ENCODE measurements at places on chromosomes 11 and 22.

DNA sequence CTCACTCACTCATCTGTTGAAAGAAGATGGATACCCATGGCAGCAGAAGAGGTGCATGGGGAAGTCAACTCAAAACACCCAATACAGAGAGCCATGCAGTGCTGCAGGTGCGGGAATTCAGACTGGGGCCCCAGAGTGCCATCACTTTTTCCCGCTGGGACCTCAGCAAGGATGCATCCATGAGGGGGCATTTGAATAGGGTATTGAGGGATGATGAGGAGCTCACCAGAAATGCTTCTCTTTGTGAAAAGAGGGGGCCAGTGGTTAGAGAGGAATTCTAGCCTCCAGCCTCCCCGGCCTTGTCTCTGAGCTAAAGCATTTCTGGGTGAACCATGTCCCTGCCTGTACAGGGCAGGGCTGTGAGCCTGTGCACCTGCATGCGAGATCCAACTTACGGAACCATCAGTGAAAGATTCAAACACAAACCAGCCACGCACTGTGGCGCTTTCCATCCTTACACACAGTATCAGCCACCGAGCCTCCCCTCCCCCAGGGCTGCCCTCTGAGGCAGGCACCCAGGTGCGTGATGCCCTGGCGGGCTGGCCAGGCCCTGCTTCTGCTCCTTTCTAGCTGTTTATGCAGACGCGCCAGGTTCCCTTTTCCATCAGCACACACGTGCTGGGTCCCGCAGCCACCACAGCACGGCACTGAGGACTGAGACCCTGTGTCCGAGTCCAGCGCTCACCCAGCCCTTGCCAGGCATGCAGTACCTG lies 1177.2 kb downstream of the BRD1 start:
- no peak for DNase-seq

DNA sequence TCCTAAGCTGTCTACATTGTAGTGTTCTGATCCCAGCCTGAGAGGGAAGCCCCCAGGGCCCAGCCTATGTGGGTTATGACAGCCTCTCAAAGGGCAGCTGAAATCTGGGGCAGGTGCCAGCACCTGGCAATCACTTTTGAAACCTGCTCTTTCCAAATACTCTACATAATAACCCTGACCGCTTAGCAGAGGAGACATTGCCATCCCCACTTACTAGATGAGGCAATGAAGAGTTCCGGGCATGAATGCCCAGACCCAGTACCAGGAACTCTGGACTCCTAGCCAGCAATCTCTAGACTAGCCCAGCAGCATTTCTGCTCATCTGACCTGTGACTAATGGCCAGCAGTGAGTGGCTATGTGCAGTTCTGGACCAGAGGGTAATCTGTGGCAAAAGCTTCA lies 412.4 kb upstream of the CADM1 start:
- DNase-seq = peak; percentile 58

- no peak for DNase-seq
These were observed 111.4 kb upstream of the PITPNB start for GRCh38 chr22:28030473-28030872.

DNA sequence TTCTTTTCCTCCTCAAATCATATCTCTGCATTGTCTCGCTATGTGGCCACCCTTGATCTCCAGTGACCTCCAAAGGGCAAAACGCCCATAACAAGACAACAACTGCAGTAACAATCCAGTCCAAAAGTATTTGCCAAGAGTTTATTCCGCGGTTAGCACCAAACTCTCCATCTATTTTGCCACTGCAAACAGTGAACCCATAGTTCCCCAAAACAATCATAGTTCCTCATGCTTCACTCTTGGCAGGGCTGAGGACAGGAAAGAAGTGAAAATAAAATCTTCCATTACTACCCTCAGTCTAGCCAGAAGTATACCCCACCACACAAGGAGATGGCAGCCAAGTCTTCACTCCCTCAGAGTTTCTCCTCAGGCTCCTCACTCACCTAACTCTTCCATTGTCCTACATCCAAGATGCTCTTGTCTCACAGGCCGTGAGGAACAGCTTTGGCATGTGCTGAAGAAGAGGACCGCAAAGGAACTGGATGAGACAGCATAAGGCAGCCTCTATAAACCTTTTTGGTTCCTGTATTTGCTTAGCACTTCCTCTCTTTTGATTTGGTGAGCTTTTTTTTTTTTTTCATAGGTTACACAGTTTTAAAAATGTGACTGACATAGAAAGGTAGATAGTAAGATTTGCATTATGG lies at the start of gene LPXN:
Gene LPXN (minus strand): TSS at position 480 of the 644 bp plus-strand sequence. CDS start 84 bp downstream, at position 396.
- DNase-seq = peak; percentile 10

GRCh38 chr11:37449146-37449545 lies 851.1 kb upstream of the RAG2 start:
- DNase-seq = no peak

- DNase-seq = no peak
These were observed 36.8 kb upstream of the SMTN start for GRCh38 chr22:31044262-31044861.

DNA sequence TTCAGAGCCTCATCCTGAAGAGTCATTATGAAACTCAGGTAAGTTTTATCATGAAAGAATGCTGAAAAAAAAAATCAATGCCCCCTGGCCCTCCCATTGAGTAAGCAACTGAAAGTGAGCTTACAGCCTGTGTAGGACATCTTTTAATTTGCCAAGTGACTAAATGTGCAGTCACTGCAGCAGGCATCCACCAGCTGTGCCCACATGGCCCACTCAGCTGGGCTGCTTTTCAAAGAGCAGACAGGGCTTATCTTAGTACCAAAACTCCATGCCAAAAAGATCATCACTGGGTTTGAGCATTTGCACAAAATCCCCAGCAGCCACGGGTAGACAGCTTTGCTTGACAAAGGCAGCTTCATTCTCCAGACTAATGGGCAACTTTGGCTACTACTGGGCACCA lies 709.7 kb downstream of the NTM start:
- DNase-seq = no peak

- DNase-seq = no peak
These were observed 2.5 kb downstream of the SCO2 start for GRCh38 chr22:50522806-50523438.

GRCh38 chr11:89065066-89065465 lies 716 bp downstream of the GRM5 start:
- DNase-seq = no peak

- no peak for DNase-seq
These were observed 303.1 kb upstream of the CHORDC1 start for GRCh38 chr11:90525962-90526361.

GRCh38 chr11:125416981-125417935 lies 78.8 kb downstream of the FEZ1 start:
- DNase-seq = no peak

DNA sequence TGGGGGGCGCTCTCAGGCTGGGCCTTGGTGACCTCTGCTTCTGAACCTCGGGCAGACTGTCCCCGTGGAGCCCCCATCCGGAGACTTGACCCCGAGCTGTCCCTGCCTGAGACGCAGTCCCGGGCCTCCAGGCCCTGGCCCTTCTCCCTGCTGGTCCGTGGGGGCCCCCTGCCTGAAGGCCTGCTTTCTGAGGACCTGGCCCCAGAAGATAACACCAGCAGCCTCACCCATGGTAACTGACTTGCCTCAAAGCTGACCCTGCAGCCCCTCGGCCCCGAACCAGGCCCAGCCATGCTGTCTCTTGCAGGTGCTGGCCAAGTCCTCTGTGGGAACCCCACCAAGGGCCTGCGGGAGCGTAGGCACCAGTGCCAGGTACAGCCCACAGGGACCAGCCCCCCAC lies 8.9 kb downstream of the LMNTD2 start:
- DNase-seq = no peak

DNA sequence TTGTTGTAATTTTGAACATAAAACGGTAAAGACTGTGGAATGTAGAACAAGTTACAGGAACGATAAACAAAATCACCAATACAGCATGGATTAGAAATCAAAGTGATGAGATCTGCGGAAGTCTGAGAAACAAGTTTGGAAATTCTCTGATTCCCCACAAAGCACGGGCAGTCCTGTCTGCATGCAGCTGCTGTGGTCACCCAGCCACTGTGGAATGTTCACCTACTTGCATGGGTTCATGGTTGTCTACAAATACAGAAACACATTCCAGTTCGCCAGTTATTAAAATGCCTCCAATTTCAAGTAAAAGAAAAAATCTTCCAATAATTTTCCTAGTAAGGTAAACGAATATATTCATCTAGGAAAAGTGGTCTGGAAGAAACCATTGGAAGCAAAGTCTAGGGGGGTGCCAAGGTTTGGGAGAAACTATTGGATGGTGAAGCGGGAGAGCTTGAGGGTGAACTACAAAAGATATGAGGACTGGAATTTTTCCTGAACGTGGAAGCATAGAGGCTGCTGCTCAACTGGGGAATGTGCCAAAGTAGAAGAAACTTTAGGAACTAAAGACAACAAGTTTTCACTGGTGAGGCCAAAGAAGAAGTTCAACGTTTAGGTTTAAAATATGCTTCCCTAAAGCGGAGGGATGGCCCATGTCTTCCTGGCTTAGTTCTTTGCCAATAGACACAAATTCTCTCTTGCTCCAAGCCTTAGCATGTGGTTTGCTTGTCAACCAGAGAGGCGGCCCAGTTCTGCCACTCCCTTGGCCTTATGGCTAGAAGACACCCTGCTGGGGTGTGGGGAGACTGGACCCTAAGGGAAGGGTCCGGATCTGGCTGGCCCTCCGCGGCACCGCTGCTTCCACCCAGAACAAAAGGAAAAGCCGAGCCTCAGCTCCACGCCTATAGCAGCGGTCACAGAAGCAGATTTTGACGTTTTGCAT lies 70.2 kb downstream of the CTTN start:
- DNase-seq = no peak

- no peak for DNase-seq
These were observed 11.7 kb upstream of the DNAJB13 start for GRCh38 chr11:73939096-73939495.

DNA sequence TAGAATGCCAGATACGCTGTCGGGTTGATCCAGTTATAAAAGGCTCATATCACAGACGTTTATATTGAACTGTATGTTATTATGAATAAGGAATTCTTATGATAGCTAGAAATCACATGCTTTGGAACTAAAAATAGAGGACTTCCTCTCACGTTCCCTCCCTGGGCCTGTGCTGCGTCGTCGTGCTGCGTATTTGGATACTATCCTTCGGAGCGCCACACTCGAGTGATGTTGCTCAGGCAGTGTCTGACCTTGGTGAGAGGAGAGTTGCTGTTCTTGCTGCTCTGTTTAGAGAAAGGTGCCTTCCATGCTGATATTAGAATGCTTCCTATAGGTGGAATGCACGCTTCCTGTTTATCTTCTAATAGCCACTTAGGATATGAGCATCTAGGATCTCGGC lies 20.2 kb upstream of the ST14 start:
- DNase-seq = no peak

GRCh38 chr11:103596315-103596714 lies 440.1 kb upstream of the DDI1 start:
- DNase-seq = no peak

GRCh38 chr22:19675428-19675827 lies 38.9 kb upstream of the SEPTIN5 start:
- no peak for DNase-seq

DNA sequence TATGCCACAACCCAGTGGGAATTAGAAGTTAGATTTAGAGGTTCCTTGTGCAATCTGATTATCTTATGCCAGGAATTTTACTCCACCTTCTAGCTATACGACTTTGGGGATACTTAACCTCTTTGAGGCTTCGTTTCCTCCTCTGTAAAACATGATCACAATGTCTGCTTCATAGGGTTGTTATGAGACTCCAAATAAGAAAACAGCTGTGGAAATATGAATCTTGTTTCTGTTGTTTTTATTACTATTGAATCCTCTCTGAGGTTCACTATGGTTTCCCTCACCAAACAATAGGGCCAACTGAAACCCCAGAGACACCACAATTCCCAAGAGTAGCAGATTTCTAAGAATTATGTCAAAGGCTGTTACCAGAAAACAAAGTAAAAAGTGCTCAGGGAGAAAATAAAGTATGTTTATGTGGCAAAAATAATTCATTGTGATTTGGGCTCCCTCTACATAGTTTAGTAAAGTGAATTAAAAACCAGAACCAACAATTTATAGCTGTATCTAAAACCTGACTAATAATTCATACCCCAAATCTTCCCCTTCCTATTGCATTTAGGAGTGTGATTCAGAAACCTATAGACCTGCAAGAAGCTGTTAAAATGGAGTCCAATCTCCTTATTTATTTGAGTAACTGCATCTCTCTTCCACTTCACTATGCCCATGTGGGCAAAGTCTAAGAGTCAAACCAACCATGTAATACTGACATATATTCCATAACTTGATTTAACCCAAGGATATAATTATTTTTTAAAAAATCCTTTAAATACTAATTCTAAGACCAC lies 38.4 kb downstream of the AMBRA1 start:
- no peak for DNase-seq

GRCh38 chr22:31504282-31504681 lies 7.9 kb downstream of the SFI1 start:
- DNase-seq = no peak

GRCh38 chr11:41206388-41206787 lies 253.1 kb downstream of the LRRC4C start:
- no peak for DNase-seq

DNA sequence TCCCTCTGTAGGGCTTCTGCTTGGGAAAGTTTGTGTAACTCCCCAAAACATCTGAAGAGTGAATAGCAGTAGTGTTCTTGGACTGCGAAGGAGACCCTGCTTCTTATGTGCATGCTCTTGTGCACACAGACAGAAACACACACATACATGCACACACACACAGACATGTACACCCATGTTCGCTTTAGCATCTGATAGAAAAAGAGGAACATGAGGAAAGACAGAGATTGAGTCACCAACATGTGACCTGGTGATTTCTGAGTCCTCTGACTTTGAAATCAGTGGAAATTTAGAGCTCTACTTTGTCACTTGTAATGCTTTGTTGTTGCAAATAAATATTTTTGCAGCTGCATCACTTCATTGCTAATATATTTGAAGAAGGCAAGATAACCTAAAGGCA lies 23.8 kb downstream of the CD44 start:
- no peak for DNase-seq

DNA sequence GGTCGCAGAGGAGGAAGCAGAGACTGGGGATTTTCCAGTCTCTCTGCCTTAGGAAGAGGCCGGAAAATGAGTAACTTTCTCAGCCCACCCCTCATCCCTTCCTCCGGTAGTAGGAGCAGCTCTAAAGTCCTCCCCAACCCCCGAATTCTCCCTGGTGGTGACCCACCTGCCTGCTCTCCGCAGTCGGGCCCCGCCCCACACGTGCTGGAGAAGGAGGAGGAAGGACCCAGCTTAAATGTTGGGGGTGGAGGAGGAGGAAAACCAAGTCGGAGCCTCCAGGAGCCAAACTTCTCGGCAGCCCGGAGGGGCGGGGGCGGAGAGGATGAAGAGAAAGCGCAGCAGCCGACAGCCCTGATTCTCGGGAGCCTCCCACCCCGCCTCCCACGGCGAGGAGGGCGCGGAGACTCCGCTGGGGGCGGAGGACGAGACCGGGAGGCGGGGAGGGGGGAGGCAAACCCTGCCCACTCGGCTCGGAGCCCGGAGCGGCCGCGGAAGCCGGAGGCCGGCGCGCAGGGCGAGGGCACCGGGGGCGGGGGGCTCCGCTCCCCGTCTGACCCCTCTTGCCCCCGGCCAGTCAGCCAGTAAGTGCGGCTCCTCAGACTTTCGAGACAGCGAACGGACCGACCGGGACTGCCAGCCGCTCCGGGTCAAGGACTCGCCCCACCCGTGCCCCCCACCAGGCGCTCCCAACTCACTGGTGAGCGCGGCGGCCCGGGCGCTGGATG lies at the start of gene TPBGL:
Gene TPBGL (plus strand): TSS at position 464 of the 725 bp plus-strand sequence. CDS start 276 bp downstream, outside the sequence.
- DNase-seq = no peak
